ENCODE measurements at places on chromosomes 4 and X. TPM values are rescaled to one million over a fixed set of nuclear protein-coding genes. Genes with fewer than 3 reads are reported as not detected.

DNA sequence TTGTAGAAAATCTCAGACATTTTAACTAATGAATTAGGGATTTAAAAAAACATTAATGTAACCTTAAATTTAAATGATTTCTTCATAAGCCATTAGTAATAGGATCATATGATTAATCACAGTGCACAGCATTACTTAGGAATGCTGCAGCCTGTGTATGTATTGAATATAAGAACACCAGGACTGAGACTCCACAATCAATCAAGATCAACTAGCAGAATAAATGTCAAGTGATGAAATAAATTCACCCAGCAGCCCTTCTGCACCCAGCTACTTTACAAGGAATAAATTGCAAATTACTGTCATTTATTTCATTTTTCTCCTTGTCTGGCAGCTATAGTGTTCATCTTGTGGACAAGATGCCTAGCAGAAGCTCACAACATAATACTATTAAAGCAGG is 46.5 kb downstream of the NEIL3 start:
- no peak for DNase-seq

GRCh38 chr4:186030399-186030775 is 38.6 kb upstream of the TLR3 start:
- DNase-seq = no peak

DNA sequence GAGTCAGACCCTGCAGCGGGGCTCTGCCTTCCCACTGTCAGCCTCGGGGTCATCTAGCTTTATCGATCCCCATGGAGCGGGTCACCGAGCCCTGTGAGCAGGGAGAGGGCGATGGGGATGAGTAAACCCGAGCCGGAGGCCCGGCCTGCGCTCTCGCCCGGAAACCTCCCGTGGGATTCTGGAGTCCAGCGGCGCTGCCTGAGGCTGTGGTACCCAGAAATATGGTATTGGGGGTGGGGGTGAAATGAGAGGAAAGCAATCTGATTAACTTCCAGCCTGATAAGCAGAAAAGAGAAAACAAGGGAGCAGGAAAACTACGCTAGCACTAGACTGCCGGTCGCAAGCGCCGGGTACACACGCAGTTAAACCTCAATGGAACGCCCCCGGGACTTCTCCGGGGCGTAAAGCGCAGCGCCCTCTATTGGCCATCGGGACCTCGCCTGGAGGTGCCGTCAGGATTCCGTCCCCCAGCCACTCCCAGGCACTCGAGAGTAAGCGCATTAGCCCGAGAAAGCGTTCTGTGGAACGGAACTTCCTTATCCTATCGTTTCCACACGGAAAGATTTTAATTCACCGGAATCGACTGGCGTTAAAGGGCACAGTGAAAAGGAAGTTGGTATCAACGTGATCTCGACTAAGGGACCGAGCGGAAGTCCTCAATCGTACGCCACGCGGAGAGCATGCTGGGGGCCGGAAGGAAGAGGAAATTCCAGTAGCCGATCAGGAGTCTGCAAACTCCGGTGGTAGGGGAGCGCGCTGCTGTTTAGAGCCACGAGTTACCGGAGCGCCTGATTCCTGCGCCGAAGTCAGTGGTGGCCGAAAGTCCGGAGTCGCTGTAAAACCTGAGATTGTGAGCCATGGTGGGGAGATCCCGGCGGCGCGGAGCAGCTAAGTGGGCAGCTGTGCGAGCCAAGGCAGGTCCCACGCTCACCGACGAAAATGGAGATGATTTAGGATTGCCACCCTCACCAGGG is at the start of gene UTP3:
TSS of gene UTP3 (plus strand) at position 712 of the 974 bp plus-strand sequence. CDS start at position 858, 146 bp downstream.
- DNase-seq = peak; percentile 94

DNA sequence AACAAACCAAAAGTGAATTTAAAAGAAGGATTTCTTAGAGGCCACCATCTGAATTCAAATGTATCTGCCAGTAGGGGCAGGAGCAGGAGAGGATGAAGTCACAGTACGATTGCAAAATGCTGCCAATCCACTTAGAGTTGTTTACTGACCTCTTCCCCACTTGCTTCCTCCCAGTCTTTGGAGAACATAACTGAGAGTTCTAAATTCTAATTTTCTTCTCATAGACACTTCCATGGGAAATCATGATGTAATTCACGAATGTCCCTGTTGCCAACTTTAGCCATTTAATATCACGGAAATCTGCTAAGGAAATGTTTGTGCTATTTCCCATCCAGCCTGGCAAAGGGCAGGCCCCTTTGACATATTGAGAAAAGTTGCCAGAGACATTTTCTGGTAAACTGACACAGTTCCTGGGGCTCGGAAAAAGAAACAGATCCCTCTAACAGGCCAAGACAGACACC is 33.6 kb upstream of the NOCT start:
- DNase-seq = peak; percentile 79

DNA sequence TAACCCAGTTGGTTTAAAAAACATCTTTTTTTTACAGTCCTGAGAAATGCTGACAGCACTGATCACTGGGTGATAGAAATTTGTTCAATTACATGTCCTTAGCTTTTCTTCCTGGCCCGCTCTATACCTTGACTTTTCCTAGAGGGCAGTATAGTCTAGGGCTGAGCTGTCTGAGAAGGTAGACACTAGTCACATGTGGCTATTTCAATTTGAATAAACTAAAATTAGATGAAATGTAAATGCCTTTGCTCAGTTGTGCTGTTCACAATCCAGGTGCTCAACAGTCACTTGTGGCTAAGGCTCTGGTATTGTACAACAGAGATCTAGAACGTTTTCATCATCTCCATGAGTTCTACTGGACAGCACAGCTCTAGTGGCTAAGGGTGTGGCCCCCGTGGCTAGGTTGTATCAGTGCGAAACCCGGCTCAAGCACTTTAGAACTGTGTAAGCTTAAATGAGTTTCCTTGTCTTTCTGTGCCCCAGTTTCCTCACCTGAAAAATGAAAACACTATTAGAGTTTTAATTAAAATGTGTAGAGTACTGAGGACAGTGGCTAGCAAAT is 111.6 kb upstream of the WDR17 start:
- no peak for DNase-seq

- no peak for DNase-seq
Observed at GRCh38 chrX:133543654-133544053, 128.4 kb upstream of the GPC4 start.

DNA sequence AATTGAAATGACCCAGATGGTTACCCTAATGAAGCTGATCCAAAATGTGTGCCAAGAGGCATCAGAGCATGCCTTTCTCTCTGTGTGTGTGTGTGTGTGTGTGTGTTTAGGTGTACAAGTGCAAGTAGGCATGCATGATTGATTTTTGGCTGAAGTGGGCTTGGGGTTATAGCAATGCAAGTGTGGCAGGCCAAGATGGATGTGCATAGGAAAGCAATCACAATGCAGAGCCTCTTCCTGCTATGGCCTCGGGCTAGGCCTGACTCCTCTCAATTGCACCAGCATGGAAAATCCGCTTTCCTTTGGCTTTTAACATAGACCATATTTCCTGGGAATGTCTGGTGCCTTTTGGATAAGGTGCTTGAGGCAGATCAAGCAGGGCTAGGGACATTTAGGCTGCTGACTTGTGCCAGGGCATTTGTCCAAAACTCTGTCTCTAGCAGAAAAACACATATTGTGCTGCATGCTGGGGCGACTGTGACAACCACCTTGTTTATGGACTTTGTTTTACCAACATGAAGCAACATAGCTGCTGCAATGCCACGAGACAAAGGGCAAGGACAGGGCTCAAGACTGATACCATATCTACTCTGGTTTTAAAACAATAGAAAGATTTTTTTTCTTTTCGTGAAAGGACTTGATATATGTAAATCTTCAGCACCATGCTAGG is 395.7 kb downstream of the RAPGEF2 start:
- DNase-seq = no peak

SULT1E1 gene
- 267 TPM for total RNA-seq

PCDH10 gene
- total RNA-seq = 14.8 TPM

SOWAHB gene
- total RNA-seq = not detected

MXRA5 gene
- not detected for total RNA-seq
